Neural crest cell (in vitro differentiated cells): ENCODE measurements at places on chromosomes 3 and 15. TPM values are rescaled to one million over a fixed set of nuclear protein-coding genes. Genes with fewer than 3 reads are reported as not detected.

The ITGA11 gene
- 0.18 and 0.51 TPM in 2 replicates for total RNA-seq

- no peak for DNase-seq
Measured at GRCh38 chr3:151091685-151092345, 6.4 kb downstream of the MED12L start.

GRCh38 chr3:12797892-12798558 lies 1.5 kb downstream of the CAND2 start:
- peaks cover 23% of the 10 kb centered on the region for H3K4me1 ChIP-seq
- H3K27me3 ChIP-seq = no peaks in the 10 kb centered on the region
- no peak for DNase-seq
- peak overlapping the region; percentile 82 for H3K4me3 ChIP-seq
- H3K36me3 ChIP-seq = no peaks in the 10 kb centered on the region

DNA sequence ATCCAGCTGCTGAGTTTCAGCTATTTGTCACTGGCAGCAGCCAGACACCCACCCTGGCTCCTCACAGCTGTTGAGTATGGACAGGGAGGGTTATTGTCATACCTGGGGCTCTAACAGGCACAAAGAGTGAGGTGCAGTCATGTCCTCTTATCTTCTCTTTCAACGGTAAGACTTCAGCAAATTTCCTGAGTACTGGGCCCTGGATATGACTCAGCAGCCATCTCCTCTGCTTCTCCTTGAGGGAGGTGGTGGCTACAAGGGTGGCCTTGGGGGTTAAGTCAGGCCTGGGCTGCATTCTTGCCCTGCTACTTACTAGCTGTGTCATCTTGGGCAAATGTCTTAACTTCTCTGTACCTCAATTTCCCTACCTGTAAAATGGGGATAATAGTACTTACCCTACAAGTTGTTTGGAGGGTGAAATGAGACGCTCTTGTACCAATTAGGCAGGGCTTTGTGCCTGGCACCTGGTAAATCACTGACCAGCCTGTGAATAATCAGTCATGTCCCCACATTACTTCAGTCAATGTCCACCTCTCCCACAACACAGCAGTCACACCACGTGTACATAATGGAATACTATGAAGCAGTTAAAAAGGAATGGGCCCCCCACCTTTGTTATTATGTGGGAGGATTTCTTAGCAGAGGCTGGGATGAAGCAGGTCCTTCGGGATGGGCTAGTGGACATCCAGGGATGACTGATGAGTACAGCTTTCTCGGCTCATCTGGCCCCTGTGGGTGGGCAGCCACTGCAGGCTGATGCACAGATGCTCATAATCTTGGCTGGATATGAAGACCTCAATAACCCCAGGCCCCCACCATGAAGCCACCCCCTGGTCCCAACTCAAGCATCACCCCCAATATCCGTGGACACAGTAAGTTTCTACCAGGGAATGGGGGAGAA lies 528.8 kb downstream of the SHQ1 start:
- H3K4me1 ChIP-seq = no peaks in the 10 kb centered on the region
- no peak overlapping the region for H3K4me3 ChIP-seq
- H3K27me3 ChIP-seq = no peaks in the 10 kb centered on the region
- H3K36me3 ChIP-seq = no peaks in the 10 kb centered on the region

- H3K4me3 ChIP-seq = no peak overlapping the region
- H3K27ac ChIP-seq = no peak overlapping the region
- no peak for DNase-seq
- no peaks in the 10 kb centered on the region for H3K36me3 ChIP-seq
Measured at GRCh38 chr3:27978440-27978839, 256.3 kb upstream of the EOMES start.

DNA sequence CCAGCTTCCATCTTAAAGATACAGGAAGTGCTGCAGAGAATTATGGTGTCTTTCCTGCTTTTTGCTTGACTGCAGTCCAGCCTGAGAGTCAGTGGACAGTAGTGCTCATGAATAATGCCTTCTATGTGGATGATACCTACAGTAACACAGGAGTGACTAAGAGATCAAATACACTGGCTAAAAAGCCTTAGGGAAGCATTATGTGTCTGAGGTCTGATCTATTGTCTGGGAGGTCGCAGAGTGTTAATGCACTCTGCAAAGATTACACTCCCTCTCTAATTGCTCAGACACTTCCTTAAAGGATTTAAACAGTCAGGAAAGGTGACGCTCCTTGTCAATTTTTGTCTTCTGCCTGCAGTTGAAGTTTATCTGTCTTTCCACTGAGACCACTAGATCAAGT lies 183.6 kb downstream of the MCTP2 start:
- DNase-seq = no peak
- H3K4me1 ChIP-seq = peaks cover 35% of the 10 kb centered on the region
- H3K4me3 ChIP-seq = no peak overlapping the region
- peaks cover 5% of the 10 kb centered on the region for H3K27me3 ChIP-seq
- H3K27ac ChIP-seq = no peak overlapping the region
- no peaks in the 10 kb centered on the region for H3K36me3 ChIP-seq

- peaks cover 38% of the 10 kb centered on the region for H3K4me1 ChIP-seq
- peaks cover 16% of the 10 kb centered on the region for H3K27me3 ChIP-seq
- peak overlapping the region; percentile 90 for H3K27ac ChIP-seq
- H3K4me3 ChIP-seq = peak overlapping the region; percentile 98
- peaks cover 6% of the 10 kb centered on the region for H3K36me3 ChIP-seq
Measured at GRCh38 chr3:45688194-45688881, 858 bp upstream of the SACM1L start.

DNA sequence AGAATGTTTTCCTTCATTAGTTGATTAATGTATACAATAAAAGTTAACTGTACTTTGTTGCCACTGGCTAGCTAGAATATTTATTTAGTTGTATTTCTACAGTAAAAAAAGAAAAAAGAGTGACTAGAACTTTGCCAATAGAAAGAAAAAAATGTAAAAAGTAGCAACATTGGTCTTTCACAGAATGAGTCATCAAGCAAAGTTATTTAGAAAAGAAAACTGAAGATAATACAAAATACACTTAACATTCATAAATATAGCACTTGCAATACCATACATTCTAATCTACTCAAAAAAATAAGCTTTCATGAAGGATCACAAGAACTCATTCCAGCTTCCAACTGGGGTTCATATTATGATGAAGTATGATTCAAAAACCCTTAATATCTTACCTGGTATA lies 83.4 kb downstream of the AQR start:
- H3K4me1 ChIP-seq = no peaks in the 10 kb centered on the region
- no peak overlapping the region for H3K27ac ChIP-seq
- no peak for DNase-seq
- H3K36me3 ChIP-seq = peaks cover 25% of the 10 kb centered on the region
- H3K27me3 ChIP-seq = no peaks in the 10 kb centered on the region
- H3K4me3 ChIP-seq = no peak overlapping the region

DNA sequence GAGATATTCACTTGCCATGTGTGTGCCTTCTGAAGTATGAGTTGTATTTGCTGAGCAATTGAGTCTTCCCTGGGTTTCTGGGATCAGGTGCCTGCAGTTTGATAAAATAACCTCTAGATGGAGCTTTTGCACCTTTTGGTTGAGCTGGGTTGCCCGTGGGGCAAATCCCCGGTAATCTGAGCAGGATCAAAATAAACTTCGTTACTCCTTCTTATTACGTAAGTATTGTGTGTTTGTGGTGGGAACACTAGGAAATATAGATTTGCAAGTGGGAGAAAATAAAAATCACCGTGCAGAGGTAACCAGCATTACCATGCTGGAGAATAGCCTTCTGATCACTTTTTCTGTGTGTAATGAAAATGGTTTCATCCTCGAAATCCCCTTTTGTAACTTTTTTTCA lies 277.4 kb upstream of the NR2E3 start:
- no peak overlapping the region for H3K4me3 ChIP-seq
- peaks cover 8% of the 10 kb centered on the region for H3K27me3 ChIP-seq
- no peaks in the 10 kb centered on the region for H3K4me1 ChIP-seq
- DNase-seq = no peak

- H3K4me3 ChIP-seq = no peak overlapping the region
- no peaks in the 10 kb centered on the region for H3K27me3 ChIP-seq
- H3K27ac ChIP-seq = no peak overlapping the region
- no peaks in the 10 kb centered on the region for H3K4me1 ChIP-seq
- H3K36me3 ChIP-seq = no peaks in the 10 kb centered on the region
- no peak for DNase-seq
Measured at GRCh38 chr15:26757141-26757540, 15.7 kb downstream of the GABRB3 start.
